ENCODE measurements at places on chromosomes 3 and 15. TPM values are rescaled to one million over a fixed set of nuclear protein-coding genes. Genes with fewer than 3 reads are reported as not detected.

The ITPKA gene
- 0.28 TPM for total RNA-seq

The BLM gene
- 0.85 TPM for total RNA-seq

The SERPINI1 gene
- 2.9 TPM for total RNA-seq

The P4HTM gene
- total RNA-seq, result 45.7 TPM

The DHX30 gene
- total RNA-seq, result 85.1 TPM

The CLRN1 gene
- not detected for total RNA-seq

The AGBL1 gene
- not detected for total RNA-seq

The DOCK3 gene
- total RNA-seq, result 0.28 TPM

The CACNA2D2 gene
- not detected for total RNA-seq
